Right hindlimb (tissue), 1 donor: ENCODE measurements at places on chromosomes 3 and 15.

- no peak for DNase-seq
Measured at GRCh38 chr3:195030791-195031321, 240.1 kb downstream of the XXYLT1 start.

DNA sequence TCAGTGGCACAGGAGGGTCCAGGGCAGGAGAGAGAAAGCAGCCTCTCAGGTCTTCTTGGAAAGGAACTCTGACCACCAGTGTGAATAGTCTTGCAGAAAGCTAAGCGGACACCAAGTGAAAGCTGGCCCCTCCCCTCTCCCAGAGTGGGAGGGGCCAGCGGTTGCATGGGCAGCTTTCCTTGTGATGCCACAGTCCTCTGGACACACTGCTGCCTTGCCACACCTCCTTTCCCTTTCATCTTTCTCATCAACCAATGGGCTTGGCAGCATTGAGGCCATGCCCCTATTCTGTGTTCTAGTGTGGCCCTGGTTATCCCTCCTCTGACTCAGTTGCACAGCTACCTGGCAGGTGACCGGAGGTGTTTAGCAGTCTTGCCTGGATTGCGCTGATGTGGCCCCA, 49.7 kb upstream of the GOLGA6B start:
- DNase-seq, result no peak

DNA sequence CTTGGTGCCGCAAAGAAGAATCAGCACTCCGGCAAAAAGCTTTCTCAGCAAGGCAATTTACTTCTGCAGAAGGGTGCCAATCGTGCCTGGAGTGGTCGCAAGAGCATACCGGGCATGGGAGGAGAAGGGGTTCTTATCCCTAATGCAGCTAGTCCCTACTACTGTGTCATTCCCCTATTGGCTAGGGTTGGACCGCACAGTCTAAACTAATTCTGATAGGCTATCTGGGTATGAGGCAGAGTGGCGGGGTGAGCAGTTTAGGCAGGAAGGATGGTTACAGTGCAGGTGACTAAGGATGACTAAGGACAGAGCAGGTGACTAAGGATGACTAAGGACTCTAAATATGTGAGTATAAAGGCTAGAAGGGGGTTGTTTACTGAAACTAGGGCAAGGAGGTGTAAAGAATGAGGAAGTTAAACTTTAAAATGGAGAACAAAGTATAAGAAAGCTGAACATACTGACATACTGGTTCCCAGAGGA, 52.9 kb downstream of the PGBD4 start:
- DNase-seq, result no peak

GRCh38 chr3:169836078-169836941, 23.6 kb upstream of the LRRC34 start:
- no peak for DNase-seq

DNA sequence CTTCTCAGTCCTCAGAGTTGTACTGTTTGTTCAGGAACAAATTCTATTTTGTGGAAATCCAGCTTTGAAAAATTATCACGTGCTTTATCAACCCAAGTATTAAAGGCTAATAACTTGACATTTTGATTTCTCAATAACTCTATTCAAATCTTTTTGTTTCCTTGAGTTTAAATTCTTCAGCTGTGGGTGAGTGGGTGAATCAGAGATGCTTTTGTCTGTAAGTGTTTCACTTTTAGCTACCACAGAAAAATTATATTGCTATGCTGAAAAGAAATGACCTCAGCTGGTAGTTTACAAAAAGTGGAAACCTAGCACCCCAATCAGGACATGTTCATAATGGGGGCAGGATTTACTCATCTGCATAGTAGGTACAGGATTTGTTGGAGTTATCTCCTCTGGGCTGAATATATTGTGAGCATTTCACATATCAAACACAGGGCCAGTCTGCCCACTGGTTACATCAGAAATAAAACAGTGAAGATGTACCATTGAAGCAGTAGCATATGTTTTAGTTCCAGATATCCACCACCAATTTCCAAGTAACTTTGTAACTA, 30.5 kb downstream of the MINDY4B start:
- DNase-seq, result no peak

DNA sequence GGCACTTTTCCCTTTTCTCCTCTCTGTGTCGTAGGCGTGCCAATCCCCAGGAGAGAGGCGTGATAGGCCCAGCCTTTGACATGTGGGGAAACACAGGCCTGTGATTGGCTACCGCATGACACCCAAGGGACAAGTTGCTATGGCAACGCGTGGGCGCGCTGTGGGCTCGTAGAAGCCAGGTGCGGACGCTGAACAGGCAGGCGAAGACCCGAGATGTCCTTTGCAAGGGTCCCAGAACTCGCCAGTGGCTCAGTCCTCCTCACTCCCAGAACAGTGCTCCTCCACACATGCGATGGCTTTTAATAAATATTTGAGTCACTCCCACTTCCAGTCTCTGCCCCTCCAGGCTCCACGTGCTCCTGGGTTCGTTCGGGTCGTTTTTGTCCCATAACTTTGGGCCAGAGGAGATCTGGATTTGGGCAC, 4.2 kb downstream of the SLC51B start:
- DNase-seq, result peak; percentile 91

DNA sequence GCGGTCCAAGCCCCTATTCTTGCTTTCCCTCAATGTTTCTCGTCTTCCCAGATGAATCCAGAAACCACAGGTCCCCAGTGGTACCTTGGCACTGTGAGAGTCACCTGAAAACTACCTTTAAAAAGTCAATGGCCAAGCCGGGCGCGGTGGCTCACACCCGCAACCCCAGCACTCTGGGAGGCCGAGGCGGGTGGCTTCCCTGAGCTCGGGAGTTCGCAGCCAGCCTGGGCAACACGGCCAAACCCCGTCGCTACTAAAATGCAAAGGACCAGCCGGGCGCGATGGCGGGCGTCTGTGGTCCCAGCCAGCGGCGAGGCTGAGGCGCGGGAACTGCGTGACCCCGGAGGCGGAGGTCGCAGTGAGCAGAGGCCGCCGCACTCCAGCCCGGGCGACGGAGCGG, 285.9 kb downstream of the CHL1 start:
- DNase-seq, result no peak

DNA sequence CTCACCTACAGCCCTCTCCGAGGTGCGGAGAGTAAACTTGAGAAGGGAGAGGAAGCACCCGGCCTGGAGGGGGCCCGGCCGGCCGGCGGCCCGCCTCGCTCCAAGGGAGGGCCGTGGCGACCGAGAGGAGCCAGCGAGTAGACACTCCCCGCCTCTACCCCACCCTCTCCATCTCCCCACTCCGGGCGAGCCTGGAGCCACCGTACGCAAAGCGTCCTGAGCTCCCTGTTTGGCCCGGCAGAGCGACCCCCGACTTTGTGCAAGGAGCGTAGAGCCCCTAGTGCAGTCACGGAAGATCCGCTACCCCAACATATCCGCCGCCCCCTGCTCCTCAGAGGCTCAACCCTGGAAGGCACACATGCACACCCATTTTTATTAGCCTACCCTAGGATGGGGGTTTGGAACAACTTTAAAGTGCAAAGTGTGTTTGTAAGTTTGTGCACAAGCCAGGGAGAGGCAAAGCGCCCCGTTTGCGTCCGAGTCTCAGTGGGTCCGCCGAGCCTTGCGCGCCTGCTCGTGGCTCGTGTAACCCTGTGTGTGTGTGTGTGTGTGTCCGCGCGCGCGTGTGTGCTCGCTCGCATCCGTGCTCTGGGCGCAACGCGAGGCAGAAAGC, 508 bp upstream of the SMAD6 start:
- DNase-seq, result no peak

- DNase-seq, result no peak
Measured at GRCh38 chr3:105525531-105525930, 158.8 kb downstream of the ALCAM start.

DNA sequence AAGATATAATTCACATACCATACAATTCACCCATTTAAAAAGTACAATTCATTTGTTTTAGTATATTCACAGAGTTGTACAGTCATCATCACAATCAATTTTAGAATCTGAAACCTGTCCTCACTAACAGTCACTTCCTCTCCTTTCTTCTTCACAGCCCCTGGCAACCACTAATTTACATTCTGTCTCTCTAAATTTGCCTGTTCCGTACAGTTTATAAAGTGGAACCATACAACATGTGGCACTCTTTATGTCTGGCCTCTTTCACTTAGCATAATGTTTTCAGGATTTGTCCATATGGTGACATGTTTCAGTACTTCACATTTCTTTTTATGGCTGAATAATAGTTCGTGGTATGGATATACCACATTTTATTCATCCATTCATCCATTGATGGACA, 22.7 kb downstream of the ERICH6 start:
- no peak for DNase-seq

GRCh38 chr3:33980252-33980651, 181.8 kb downstream of the PDCD6IP start:
- DNase-seq, result no peak

- no peak for DNase-seq
Measured at GRCh38 chr15:41881920-41882688, 11.7 kb downstream of the SPTBN5 start.

DNA sequence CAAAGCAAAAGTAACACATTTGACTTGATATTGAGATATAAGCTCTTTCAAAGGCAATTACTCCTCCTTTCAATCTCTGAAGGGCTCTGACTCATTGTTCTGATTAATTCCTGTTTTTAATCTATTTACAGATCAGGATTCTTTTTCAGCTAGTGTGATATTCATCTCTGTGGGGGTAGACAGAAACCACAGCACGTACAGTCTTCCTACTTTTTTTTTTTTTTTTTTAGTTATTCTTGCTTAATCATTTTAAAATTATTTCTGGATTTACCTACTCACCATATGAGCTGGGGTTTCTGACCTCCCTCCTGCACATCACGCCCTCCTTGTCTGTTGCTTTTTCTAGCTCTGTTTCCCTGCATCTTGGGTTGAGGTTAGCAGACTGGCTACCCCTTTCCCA, 1.4 kb downstream of the CNTN3 start:
- no peak for DNase-seq

- no peak for DNase-seq
Measured at GRCh38 chr3:156642750-156643728, 31.4 kb upstream of the TIPARP start.

GRCh38 chr15:70632491-70633102, 130.8 kb downstream of the UACA start:
- DNase-seq, result no peak

DNA sequence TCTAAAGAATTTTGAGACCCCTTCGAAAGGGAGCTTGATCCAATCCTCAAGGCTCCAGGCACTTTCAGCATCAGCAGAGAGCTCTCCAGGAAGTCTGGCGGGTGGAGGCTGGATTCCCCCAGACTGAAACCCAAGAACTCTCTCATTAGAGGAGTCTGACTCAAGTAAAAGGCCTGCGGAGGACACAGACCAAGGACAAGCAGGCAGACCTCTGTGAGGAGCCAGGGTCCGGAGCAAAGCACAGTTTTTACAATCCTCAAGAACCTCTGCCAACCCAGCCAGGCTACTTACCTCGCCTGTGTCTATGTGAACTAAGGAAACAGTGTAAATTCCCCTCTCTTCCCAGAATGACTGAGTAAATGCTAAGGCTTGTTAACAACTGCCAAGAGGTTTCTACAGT, 86.2 kb downstream of the FBN1 start:
- peak; percentile 88 for DNase-seq

DNA sequence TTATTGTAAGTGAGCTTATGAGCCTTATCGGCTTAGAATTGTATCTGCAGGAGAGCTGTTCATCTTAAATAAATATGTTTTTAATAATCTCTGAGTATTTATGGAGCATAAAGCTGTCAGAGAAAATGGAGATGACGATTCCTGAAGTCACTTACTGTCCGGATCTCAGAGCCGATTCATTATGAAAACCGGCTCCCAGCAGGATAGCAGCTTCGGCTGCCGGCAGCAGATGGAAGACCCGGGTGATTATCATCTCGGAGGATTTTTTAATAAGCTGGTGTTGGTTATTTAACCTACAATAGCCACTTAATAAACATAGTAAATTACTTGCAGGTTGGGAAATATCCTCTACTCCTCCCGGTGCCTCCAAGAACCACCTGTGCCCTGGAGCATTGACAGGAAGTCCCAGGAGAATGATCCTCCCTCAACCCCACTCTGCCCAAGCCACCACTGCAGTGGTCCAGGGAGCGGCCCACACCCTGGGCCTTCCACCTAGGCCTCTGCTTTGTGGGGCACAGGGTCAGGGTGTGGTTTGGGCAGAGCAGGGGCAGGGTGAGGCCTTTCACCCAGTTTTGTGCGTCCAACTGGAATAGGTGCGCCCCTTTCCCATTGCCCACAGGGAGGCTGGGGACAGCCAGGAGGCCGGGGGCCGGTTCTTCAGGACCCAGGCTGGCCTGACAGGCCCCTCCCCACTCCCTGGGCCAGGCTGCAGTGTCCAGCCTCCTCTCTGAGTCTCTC, 42.2 kb upstream of the PRR23E start:
- no peak for DNase-seq

- DNase-seq, result no peak
Measured at GRCh38 chr3:164752812-164753211, 325.5 kb downstream of the SI start.

DNA sequence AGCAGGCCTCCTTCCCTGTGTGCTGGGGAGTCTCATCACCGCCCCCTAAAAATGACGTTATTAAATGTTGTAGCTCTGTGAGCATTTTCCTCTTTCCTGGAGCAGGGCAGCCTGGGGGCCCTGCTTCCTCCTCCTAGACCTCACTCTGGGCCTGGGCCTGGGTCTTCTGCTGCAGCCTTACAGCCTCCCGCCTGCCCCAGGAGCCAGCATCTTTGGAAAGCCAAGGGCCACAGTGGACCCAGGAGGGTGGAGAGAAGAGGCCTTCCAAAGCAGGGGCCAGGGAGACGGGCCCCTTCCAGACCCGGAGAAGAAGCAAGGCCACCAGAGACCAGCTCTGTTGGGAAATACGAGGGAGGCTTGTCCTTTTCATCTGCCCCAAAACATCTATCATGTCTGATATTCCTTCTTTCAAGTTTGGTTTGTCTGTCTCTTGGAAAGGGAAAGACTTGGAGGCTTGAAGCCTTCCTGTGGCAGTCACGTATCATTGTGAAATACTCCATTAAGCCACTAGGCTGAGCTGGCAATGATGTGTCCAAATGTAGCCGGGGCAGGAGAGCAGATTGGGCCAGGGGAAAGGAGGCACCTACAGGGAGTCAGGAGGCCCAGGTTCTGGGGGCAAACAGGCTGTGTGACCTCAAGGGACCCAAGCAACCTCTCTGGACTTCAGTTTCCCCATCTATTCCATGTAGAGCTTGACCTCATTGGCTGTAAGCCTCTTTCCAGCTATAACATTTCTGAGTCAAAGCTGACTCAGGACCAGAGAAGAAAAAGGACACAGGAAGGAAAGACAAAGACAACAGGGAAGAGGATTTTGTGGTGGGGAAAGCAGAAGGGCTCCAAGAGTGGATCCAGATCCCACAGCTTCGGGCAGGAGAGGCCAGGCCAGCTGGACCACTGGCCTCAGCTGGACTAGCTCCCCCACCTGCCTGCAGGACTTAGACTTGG, 31.1 kb downstream of the CYP11A1 start:
- no peak for DNase-seq

DNA sequence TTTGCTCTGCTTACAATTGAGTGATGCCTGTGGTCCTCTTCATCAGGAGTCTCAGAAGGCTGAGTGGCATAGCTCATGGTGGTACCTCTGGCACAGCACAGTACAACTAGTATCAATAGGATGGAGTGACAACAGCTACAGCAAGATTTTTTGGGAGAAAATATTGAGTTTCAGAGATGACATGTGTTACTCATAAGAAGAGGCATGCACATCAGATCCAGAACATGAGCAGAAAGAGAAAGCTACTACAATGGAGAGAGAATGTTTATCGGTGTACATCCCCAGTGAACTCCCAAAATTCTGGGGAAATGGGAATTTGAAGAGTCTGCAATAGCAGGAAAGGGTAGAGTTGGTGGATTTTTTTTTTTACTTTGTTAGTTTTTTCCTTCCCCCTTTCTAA, 130.5 kb upstream of the MB21D2 start:
- DNase-seq, result no peak
